ENCODE measurements at places on chromosomes 7 and 10.

GRCh38 chr10:85847085-85847484 lies 519.5 kb downstream of the GRID1 start:
- no peak for DNase-seq

- no peak for DNase-seq
These were observed 34.6 kb upstream of the UNCX start for GRCh38 chr7:1197997-1198625.

GRCh38 chr7:24337180-24337579 lies 53.2 kb downstream of the NPY start:
- no peak for DNase-seq

DNA sequence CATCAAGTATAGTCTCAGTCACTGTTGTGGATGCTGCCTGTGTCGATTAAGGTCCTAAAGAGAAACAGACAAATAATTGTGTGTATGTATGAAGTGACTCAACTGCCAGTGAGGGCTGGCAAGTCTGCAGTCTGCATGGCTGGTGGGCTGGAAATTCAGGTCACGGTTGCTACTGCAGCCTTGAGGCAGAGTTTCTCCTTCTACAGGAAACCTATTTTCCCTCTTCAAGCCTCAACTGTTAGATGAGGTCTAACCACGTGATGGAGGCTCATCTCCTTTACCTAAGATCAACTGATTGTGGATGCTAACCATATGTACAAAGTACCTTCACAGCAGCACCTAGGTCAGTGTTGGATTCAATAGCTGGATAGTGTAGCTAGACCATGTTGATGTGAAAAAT lies 29.9 kb downstream of the MBL2 start:
- no peak for DNase-seq

GRCh38 chr7:137009404-137009803 lies 141.0 kb downstream of the CHRM2 start:
- DNase-seq = no peak

- DNase-seq = no peak
These were observed 19.1 kb downstream of the ZMYND11 start for GRCh38 chr10:154348-154747.

DNA sequence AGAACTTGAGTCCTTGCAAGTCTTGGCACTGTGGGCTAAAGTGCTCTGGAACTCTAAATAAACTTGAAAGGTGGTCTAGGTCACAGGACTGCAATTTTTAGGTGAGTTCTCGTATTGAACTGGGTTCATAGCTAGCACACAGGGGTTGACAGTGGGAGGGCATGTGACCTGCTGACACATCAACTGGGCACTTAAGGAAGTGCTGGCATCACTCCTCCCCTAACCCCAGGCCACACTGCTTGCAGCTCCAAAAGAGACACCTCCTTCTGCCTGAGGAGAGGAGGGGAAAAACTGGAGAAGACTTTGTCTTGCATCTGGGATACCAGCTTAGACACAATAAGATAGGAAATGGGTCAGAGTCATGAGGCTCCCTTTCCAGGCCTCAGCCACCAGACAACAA lies 38.0 kb upstream of the AASS start:
- DNase-seq = no peak

- no peak for DNase-seq
These were observed 33.6 kb upstream of the HDAC9 start for GRCh38 chr7:18461785-18462467.

GRCh38 chr10:97861924-97862323 lies 12.3 kb downstream of the GOLGA7B start:
- DNase-seq = no peak

DNA sequence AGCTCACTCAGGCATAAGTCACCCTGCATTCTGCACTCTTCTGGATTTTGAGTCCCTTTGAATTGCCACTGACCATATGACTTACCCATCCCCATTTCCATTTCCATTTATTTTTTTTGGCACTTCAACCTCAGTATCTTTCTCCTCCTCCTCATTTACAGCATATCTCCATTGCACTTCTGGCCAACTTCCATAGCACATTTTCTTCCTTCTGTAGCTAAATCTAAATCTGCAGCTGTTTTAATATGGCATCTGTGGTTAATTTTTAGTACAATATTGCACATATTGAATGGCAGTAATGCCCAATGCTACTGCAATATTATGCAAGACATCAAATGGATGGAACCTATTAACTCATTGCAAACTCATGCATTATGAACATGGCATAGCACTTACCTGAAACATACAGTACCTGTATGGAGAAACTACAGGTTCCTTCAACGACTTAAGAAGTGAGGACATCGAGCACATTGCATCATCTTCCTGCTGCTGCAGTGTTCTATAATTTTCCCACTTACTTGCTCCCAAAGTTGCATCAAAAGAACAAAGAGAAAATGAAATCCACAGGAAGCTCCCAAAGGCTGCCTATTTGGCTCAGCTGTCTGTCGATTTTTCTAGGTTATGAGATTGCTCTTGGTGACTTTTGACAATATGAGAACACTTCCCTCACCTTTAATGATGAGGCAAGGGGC lies 55.7 kb downstream of the LRRTM3 start:
- no peak for DNase-seq
